ENCODE measurements at places on chromosomes 5 and 9.
A peak's percentile ranks its signal among the peaks of the same experiment; 100 is the strongest.

- DNase-seq, result no peak
Measured at GRCh38 chr5:136065588-136065987, 36.8 kb downstream of the TGFBI start.

GRCh38 chr9:15426019-15426418 lies 3.3 kb downstream of the SNAPC3 start:
- no peak for DNase-seq

DNA sequence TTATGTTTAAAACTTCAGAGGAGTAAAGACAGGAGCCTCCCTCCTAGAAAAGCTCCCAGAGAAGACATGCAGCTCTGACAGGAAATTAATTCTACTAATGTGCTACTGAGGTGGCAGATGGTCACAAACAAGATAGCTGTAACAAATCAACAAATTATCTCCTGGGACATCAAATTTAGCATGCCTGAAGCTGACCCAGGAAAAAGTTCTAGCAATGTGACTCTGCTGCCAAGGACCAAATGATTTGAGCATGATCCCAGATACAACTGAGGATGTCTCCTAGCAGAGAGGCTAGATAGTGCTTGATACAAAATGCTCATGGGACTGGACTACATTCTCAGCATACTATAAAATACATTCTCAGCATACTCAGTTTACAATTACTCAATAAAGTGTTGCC lies 413.5 kb upstream of the SMC2 start:
- no peak for DNase-seq

GRCh38 chr9:84667571-84668195 lies 1.8 kb upstream of the NTRK2 start:
- DNase-seq, result peak; percentile 28
